ENCODE measurements at places on chromosomes 1 and 21.

- DNase-seq = no peak
Observed at GRCh38 chr1:29235955-29236711, at the start of gene PTPRU. Gene PTPRU (plus strand): TSS chr1:29236522. CDS start chr1:29236645, 123 bp downstream.

DNA sequence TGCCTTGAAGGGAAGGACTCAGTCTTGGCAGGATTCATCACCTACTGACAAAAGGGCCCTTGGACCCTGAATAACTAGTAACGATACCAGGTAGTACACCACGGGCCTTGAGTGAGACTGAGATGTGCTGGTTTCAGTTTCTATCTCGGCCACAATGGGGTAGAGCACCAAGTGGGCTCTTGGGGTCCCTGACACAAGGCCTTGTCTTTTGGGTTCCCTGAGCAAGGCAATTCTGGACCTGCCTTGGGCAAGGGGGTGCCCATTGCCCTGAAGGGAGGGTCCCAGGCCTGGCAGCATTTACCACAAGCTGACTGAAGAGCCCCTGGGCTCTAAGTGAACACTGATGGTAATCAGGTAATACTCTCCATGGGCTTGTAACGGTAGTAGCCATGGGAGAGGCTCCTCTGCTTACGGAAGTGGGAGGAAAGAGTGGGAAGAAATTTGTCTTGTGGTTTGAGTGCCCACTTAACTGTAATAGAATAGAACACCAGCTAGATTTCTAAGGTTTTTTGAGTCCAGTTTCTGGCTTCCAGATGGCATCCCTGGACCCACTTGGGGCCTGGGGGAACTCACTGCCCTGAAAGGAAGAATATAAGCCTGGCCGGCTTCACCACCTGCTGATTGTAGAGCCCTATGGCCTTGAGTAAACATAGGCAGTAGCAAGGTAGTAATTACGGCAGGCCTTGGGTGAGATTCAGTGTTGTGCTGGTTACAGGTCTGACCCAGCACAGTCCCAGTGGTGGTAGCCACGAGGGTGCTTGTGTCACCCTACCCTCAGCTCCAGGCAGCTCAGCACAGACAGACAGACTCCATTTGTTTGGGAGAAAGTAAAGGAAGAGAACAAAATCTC, 58.5 kb downstream of the WDR4 start:
- no peak for DNase-seq

- DNase-seq = no peak
Observed at GRCh38 chr1:71240656-71241055, 159.8 kb upstream of the ZRANB2 start.

GRCh38 chr1:9194024-9194423, 40.5 kb upstream of the H6PD start:
- no peak for DNase-seq

DNA sequence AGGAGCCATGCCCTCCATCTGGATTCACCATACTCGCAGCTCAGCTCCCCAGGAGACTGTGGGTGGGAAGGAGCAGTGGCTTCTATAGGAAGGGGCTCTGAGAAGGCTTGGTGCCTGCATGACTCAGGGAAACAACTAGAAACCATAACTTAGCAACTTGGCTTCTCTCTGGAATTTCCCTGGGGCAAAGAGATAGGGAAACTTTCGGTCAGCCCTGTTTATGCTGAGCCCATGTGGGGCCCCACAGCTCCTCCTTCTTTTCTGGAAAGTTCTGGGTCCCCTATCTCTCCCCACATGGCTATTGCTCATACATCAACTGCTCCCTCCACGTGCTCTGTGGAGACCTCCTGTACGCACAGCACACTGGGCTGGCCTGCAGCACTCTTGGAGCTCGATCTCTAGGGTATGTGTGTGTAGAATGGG, 39.3 kb downstream of the PLEKHA6 start:
- no peak for DNase-seq

DNA sequence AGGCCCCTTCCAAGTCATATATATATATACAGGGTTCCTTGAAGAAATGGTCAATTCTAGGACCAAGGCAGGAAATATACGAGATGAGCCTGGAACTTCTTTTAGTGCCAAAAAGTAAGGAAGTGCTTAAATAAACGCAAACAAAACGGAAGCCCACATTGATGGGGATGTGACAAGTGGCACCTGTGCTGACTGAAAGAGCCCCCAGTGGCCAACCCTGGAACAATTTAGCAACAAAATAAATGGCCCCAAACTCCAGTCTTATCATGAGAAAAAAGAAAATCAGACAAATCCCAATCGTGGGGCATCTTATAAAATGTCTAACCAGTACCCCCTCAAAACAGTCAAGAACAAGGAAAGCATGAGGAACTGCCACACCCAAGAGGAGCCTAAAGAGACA, 17.7 kb downstream of the PLA2G5 start:
- DNase-seq = no peak

DNA sequence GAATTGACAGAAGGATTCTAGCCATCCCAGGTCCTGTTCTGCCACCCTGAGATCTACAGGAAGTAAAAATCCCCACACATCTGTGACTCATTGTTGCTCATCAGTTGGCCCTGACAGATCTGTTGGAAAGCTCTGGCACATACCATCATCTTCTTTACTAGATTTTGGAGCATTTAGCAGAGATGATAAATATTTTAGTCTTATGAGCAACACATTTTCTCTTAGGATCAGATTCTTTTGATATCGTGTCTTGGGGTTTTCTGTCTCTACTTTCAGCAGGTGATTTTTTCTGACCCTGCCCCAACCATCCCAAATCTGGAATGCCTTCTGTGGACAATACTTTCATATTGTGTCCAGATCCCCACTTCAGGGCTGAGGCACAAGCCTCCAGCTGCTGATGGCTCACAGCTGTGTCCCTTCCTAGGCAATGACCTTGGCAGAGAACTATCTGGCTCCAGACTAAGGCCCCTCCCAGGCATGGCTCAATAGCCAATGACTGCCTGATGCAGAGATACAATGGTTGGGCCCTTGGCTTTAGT, 102.8 kb downstream of the GDAP2 start:
- DNase-seq = no peak

- DNase-seq = no peak
Observed at GRCh38 chr1:172335377-172335776, 85.1 kb upstream of the C1orf105 start.

- no peak for DNase-seq
Observed at GRCh38 chr1:147516157-147516917, 25.0 kb upstream of the BCL9 start.

DNA sequence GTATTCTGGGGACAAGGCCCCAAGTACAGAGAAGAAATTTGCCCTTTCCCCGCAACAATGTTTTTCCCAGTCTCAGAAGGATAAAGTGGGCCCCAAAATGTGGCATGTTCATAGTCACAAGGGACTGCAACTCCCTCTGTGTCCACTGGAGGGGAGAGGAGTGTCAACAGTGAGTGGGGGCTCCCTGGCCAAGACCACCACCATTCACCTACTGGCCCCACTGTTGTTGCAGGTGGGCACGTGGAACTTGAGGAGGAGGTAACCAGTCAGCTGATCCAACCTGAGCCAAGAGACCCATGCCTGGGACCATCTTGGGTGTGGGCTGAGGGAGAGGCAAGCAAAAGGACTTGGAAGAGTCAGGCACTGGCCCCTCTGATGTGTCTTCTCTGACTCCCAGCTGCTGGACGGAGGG, 777 bp downstream of the NUDT17 start:
- no peak for DNase-seq

GRCh38 chr1:3842912-3843311, 14.1 kb downstream of the CEP104 start:
- no peak for DNase-seq

DNA sequence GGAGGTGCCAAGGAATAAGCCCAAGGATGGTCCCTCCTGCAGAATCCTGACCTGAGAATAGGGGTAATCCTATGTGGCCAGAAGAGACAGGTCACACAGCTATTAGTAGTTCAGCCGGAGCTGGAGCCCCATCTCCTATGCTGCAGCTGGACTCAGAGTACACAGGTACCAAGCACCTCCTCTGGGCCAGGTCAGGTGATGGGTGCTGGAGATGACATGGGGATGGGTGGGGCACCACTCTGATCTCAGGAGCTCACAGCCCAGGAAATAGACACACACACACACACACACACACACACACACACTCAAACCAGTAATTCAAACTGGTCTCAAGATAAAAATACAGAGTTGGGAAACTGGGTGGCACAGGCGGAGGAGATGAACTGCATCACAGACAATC, 54.2 kb upstream of the SSBP3 start:
- no peak for DNase-seq

DNA sequence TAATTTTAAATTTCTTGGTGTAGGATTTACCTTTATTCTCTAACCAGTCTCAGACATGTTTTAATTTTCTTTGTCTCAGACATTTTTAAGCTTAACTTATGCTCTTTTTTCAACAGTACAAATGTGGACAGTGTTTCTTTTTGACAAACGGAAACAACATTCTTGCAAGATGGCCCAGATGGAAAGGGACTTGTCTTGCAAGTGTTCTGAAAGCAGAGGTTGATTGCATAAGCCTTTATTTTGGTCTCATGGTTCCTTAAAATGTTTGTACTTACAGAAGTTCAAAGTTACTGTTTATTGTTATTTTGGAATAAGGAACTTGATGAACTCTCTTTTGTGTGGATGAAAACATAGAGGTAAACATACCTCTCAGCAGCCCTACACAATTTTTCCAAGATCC, 22.9 kb downstream of the SMAP2 start:
- no peak for DNase-seq

GRCh38 chr1:6246497-6247467, 2.8 kb downstream of the HES3 start:
- DNase-seq = no peak

DNA sequence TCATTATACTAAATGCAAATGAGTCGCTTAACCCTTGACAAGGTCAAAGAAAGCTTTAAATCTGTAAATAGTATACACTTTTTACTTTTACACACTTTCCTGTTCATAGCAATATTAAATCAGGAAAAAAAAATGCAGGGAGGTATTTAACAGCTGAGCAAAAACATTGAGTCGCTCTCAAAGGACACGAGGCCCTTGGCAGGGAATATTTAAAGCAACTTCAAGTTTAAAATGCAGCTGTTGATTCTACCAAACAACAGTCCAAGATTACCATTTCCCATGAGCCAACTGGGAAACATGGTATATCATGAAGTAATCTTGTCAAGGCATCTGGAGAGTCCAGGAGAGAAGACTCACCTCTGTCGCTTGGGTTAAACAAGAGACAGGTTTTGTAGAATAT, 62.7 kb downstream of the CAPN2 start:
- no peak for DNase-seq

- DNase-seq = no peak
Observed at GRCh38 chr1:201471772-201472171, 2.8 kb upstream of the PHLDA3 start.

DNA sequence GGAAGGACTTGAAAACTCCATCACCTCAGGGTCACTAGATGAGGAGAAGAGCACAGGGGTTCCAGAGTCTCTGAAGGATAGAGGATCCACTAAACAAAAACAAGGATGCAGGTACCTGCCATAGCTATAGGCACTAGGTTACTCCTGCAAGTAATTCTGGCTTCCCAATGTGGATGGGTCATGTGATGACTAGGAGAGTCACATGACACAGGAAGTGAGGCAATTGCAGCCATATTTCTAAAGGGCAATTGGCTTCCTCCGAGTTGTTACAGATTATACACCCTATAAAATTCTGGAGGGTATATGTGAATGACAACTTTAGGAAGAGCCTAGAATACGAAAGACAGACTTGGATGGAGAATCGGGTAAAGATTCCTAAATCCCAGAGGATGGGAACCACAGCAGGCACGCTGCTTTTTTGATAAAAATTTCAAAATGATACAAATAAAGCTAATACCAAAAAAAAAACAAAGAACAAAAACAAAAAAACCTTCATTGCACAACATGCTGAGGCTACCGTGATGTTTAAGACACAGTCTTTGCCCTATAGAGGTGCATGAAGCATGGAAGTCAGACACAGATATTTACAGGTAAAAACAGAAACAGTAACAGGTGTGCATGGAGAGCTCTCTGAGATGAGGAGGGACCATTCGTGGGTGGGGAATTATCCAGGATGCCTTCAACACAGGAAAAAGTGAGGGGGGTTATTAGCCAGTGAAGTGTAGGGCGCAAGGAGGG, 10.5 kb downstream of the MTX1 start:
- no peak for DNase-seq

DNA sequence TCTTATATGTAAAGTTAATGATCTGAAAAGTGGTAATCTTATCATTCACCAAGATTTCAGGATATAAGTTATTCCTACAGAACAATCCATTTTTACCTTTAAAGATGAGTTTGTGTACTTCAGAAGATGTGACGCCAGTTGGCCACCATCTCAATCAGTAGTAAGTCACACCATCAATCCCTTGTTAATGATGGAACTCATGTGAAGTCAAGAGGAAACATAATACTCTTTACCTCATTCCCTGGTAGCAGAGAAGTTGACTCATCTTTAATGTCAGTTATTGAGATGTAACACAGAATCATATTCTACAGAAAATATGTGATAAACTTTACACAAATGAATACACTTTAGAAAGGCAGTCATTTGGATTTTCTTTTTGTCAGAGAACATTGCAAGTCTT, 38.2 kb downstream of the MRPL39 start:
- no peak for DNase-seq

DNA sequence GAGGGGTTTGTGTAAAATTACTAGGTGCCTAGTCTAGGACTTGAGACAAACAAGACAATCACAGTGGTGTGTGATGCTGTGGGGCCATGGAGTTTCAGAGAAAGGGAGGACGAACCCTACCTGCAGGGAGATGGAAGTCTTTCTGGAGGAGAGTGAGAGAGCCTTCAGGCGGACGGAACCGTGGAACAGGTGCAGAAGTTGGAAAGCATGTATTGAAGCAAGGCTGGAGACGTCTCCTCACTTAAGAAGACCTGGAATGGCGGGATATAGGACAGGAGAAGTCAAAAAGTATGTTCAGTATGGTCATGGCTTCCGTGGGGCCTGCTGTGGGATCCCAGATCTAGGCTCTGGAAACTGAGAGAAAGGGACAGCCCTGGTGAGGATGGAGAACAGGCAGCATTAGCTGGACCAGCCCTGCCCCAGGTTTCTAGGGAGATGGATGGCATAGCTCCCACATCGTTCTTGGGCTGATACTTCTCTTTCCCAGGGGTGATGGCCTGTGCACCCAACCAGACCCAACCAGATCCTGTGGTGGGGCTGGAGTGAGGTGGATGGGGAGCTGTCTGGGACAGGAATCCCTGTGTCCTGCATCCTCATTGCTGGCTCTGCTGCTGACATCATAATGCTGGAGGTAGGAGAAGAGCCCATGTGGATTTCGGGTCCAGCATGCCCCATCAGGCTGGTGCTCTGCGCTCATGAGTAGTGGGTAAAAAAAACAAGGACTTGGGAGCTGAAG, 15.0 kb upstream of the LRP8 start:
- no peak for DNase-seq

- DNase-seq = no peak
Observed at GRCh38 chr1:58058323-58058722, 488.2 kb downstream of the OMA1 start.

GRCh38 chr1:9441451-9442133, 97.7 kb upstream of the SLC25A33 start:
- DNase-seq = no peak

DNA sequence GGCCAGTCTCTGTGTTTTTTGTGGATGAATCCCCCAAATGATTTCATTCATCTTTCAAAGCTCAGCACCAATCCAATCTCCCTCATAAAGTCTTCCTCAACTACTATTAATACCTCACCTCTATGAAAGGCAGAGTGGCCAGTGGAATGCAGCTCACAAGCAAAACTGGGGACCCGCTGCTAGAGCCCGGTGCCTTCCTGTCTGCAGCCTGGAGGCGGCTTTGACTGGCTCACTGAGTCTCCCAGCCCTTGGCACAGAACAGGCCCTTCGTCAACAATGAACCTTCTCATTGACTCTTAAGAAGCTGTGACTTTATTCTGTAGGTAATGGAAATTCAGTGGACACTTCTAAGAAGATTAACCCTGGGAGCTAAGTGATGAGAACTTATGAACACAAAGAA, 86.8 kb upstream of the RAB4A start:
- no peak for DNase-seq

- DNase-seq = no peak
Observed at GRCh38 chr1:2198571-2198970, 4.0 kb upstream of the FAAP20 start.

Data from SIG-M5 (cell line).